HFF-Myc (cell line): ENCODE measurements at places on chromosomes 12 and 14.

DNA sequence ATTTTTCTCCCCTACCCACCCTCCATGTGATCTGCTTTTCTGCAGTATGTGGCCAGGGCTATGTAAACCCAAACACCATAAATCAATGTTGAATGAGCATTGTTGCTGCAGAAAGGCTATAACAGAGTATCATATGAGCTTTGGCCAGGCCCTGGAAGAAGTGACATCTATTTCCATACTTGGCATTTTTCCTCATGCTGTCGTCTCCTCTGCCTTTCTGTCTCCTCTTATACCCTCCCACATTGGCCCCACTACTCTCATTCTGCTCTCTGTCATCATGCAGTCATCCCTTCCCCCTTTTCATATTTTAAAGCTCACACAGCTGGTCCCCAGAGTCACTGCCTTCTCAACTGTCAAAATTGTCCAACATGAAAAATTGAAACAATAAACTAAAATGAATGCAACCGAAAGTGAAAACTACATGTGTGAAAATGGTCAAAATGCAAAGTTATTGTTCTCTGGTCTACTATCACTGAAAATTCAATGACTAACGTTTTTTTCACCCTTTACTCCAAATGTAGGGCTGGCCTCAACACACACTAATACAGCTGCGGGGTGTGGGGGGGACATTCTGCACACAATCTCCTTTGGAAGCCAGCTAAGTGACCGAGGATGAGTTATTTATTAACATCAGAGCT lies 290.7 kb upstream of the TMPO start:
- DNase-seq = no peak

DNA sequence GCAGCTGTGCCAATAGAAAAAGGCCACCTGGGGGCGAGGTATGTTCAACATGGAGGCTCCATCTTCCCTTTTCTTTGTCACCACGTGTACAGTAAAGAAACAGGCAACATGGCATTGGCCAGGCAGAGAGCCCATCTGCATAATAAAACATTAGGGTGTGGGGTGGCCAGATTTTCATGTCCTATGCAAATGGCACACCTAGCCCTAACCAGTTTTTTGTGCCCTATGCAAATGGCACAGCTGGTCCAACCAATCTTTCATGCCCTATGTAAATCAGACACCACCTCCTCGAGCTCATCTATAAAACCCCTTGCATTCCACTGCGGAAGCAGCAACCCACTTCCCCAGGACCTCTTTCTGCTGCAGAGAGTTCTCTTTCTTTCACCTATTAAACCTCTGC lies 149.1 kb upstream of the RGS6 start:
- DNase-seq = no peak

DNA sequence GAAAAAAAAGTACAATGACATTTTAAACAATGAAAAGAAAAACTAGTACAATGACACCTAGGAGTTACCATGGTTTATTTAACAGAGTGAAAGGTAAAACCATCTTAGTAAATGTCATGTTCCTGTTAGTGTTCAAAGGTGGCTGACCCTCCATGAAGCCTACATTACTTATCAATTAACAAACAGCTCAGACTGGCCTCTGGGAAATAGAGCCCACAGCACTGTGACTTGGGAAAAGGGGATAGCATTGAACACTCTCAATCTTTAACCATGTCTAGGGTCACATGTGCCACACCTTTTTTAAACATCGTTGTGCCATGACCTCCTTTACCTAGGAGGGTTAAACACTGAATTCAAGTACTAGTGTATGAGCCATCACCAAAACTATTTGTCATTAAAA lies 106.3 kb upstream of the SOX5 start:
- no peak for DNase-seq

DNA sequence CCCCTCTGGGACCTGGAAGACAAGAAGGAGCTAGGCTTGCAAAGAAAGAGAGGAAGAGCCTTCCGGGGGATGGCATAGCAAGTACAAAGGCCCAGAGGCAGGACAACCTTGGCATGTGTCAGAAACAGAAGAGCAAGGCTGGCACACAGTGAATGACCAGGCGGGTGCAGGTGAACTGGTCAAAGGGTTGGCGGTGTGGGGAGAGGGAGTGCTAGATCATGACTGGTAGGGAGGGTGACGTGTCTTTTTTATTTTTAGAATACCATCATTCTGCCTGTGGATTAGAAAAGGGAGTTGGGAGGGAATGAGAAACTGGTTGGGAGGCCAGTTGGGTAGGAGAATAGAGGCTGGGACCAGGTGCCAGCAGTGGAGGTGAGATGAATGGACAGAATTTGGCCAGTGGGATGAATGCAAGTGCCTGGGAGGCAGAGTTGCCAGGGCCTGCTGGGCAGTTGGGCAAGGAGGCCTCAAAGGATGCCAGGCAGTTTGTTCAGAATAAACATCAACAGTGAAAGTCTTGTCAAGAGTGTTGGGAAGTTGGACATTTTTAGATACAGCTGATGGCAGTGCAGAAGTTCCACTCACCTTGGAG lies 168.3 kb downstream of the CACNA1C start:
- DNase-seq = no peak

- no peak for DNase-seq
Observed at GRCh38 chr12:51922762-51923505, 15.6 kb downstream of the ACVRL1 start.

- no peak for DNase-seq
Observed at GRCh38 chr12:22712083-22712482, 87.1 kb downstream of the ETNK1 start.

- DNase-seq = no peak
Observed at GRCh38 chr12:112107306-112108201, 1.0 kb downstream of the NAA25 start.

- DNase-seq = no peak
Observed at GRCh38 chr12:42807766-42808165, 218.2 kb upstream of the PRICKLE1 start.

GRCh38 chr12:49288412-49288853 lies 6.5 kb upstream of the PRPH start:
- no peak for DNase-seq

GRCh38 chr14:101197595-101198397 lies 294.3 kb upstream of the RTL1 start:
- no peak for DNase-seq
